ENCODE measurements at places on chromosomes 1 and 21.

- H3K36me3 ChIP-seq = no peaks in the 10 kb centered on the region
- H3K4me3 ChIP-seq = no peak overlapping the region
- DNase-seq = no peak
- no peak overlapping the region for H3K27ac ChIP-seq
- no peaks in the 10 kb centered on the region for H3K27me3 ChIP-seq
These were observed 15.6 kb upstream of the CHIA start for GRCh38 chr1:111275079-111275478.

- no peak for DNase-seq
- no peaks in the 10 kb centered on the region for H3K27me3 ChIP-seq
- H3K4me3 ChIP-seq = no peak overlapping the region
- 0 out of 2 replicates have a peak, but pooled peaks cover 4% of the 10 kb centered on the region for H3K4me1 ChIP-seq
These were observed 510.2 kb upstream of the USP24 start for GRCh38 chr1:55725378-55725777.

- H3K27me3 ChIP-seq = no peaks in the 10 kb centered on the region
- H3K4me1 ChIP-seq = no peaks in the 10 kb centered on the region
- H3K36me3 ChIP-seq = peaks cover 14% of the 10 kb centered on the region
These were observed 53.3 kb upstream of the FASLG start for GRCh38 chr1:172605641-172606040.

GRCh38 chr1:6011946-6012258, 19.7 kb upstream of the NPHP4 start:
- H3K4me3 ChIP-seq = no peak overlapping the region
- no peak overlapping the region for H3K27ac ChIP-seq
- DNase-seq = no peak

GRCh38 chr21:22225299-22225698, 1227.1 kb downstream of the NCAM2 start:
- H3K27me3 ChIP-seq = no peaks in the 10 kb centered on the region
- 0 out of 2 replicates have a peak, but pooled peaks cover 4% of the 10 kb centered on the region for H3K4me1 ChIP-seq
- H3K36me3 ChIP-seq = no peaks in the 10 kb centered on the region
- DNase-seq = no peak
- no peak overlapping the region for H3K4me3 ChIP-seq

DNA sequence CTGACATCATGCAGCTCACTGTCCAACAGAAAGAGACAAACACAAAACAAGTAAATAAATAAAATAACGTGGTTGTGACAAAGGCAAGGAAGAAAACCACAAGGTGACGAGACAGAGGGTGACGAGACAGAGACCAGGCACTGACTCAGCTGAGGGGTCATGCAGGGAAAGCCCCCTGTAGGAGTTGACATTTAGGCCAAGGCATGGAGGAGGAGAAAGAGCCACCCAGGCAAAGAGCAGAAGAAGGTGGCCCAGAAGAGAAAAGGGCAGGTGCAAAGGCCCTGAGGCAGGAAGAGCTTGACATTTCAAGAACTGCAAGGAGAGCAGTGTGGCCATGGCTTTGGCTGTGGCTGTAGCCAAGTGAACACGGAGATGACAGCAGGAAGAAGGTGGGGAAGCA, 65.1 kb upstream of the ID3 start:
- no peak overlapping the region for H3K4me3 ChIP-seq
- DNase-seq = no peak
- H3K4me1 ChIP-seq = peaks cover 7% of the 10 kb centered on the region
- peaks cover 14% of the 10 kb centered on the region for H3K27me3 ChIP-seq
- H3K27ac ChIP-seq = no peak overlapping the region
- no peaks in the 10 kb centered on the region for H3K36me3 ChIP-seq

DNA sequence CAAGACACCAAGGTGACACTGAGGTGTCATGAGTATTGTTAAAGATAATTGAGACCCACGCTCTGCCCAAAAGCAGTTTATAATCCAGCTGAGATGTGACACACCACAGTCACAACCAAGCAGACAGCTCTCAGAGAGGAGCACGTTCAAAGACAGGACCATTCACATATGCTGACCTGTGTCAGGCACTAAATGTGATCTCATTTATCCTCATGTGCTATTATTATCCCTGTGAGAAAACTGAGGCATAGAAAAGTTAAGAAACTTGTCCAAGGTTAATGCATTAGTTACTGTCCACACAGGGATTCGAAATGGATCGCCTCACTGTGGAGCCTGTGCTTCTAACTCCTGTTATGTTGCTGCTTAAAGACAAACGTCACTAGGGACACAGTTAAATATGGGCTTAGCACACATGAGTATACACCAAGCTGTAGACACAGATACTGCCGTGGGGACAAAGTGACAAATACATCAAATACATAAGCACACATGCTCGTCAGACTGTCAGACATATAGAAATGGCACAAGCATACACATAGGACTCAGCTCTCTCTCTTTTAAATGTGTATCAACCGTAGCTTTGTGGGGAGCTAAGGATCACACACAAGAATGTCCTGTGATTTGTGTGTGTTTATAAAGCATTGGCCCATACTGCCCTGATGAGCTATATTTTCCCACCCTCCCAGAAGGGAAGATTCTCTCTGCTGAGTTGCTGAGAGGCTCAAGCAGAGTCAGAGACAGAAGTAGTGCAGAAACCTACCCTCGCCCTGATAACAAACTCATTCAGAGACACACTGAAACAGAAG, 3.5 kb upstream of the IGSF8 start:
- H3K27ac ChIP-seq = no peak overlapping the region
- no peak overlapping the region for H3K4me3 ChIP-seq
- DNase-seq = no peak
- peaks cover 34% of the 10 kb centered on the region for H3K4me1 ChIP-seq

GRCh38 chr1:53130598-53130877, 11.9 kb downstream of the SLC1A7 start:
- H3K4me1 ChIP-seq = no peaks in the 10 kb centered on the region
- H3K36me3 ChIP-seq = no peaks in the 10 kb centered on the region
- H3K27me3 ChIP-seq = no peaks in the 10 kb centered on the region
- no peak for DNase-seq

- no peaks in the 10 kb centered on the region for H3K4me1 ChIP-seq
- no peaks in the 10 kb centered on the region for H3K36me3 ChIP-seq
- H3K27me3 ChIP-seq = no peaks in the 10 kb centered on the region
- H3K4me3 ChIP-seq = no peak overlapping the region
These were observed 56.0 kb upstream of the POU3F1 start for GRCh38 chr1:38102636-38103035.

DNA sequence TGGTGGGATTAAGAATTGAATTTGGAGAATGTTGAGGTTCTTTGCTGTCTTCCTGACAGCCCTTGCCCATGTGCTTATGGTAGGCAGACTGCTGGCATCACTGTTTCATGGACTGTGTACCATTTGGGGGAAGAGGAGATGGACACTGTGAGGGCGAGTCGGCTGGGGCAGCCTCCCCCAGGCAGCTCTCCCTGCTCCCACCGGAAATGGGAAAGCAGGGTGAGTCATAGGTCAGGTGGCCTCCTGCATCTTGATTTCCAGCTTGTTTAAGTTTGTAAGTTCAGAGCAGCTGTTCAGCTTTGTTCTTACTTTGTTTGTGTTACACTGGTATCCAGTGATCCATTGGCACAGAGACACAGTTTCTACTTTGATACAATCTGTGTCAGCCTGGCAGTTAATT, 87.2 kb upstream of the CNIH3 start:
- no peaks in the 10 kb centered on the region for H3K27me3 ChIP-seq
- H3K4me3 ChIP-seq = no peak overlapping the region
- no peaks in the 10 kb centered on the region for H3K36me3 ChIP-seq
- H3K4me1 ChIP-seq = peaks cover 12% of the 10 kb centered on the region
- no peak overlapping the region for H3K27ac ChIP-seq

DNA sequence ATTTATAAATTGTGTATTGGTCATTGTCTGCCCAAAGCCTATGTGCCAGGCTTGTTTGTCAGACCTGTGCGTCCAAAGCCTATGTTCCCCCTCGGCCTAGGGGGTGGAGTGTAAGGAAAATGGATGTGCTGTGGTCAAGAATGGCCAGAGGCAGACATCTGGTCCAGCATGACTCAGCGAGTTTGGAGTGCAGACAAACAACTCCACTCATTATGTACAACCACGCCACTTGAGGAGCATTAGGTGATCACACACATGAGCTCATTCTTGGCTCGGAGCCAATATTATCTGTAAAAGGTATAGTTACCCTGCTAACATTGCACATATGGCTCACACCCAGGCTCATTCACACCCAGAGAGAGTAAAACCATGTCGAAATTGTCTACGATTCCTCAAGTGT, 1047.6 kb upstream of the ADGRL4 start:
- H3K27me3 ChIP-seq = no peaks in the 10 kb centered on the region
- no peak overlapping the region for H3K27ac ChIP-seq
- H3K36me3 ChIP-seq = no peaks in the 10 kb centered on the region
- H3K4me1 ChIP-seq = no peaks in the 10 kb centered on the region
- H3K4me3 ChIP-seq = no peak overlapping the region

DNA sequence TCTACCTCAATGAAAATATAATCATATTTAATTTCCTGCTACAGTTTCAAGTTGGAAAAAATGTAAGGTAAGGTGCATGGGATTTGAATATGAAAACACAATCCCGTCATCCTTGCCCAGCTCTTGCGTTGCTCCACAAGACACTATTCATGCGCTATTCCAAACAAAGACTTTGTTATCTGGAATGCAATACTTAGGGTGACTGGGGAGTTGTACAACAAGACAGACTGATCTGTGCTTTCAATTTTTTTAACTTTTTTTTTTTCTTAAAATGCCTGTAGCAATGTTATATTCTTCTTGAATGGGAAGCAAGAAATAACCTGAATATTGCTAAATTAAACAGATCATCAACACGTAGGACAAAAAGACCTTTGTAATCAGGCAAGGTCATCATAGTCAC, 1077.2 kb downstream of the TTLL7 start:
- H3K4me3 ChIP-seq = no peak overlapping the region
- H3K4me1 ChIP-seq = peaks cover 5% of the 10 kb centered on the region
- H3K27me3 ChIP-seq = no peaks in the 10 kb centered on the region
- no peak overlapping the region for H3K27ac ChIP-seq

DNA sequence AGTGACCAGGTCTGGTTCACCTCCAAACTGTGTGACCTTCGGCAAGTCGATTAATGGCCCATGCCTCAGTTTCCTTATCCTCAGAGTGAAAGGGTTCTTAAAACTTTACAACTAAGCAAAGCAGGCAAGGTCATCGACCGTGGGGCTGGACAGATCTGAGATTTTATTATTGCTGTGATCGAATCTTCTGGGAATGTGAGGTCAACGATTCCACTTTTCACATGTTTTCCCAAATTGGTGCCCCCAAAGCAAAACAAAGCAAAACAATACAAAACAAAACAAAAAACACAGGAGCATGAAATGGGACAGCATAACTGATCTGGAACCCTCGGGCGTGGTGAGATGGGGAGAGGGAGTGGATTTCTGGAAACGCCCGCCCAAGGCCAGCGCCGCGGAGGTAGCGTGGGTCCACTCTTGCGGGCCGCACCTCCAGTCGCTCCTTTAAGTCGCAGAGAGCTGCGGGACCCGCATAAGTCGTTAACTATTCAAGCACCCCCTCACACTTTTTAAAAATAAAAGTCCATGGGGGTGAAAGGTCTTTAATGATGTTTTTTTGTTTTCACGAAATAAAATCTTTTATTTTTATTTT, 4.2 kb upstream of the TBX15 start:
- peaks cover 100% of the 10 kb centered on the region for H3K27me3 ChIP-seq
- peaks cover 51% of the 10 kb centered on the region for H3K4me1 ChIP-seq
- H3K36me3 ChIP-seq = no peaks in the 10 kb centered on the region

- no peak overlapping the region for H3K27ac ChIP-seq
- DNase-seq = peak; percentile 45
- no peak overlapping the region for H3K4me3 ChIP-seq
- peaks cover 10% of the 10 kb centered on the region for H3K27me3 ChIP-seq
These were observed 3.2 kb downstream of the SERINC2 start for GRCh38 chr1:31416101-31416736.

DNA sequence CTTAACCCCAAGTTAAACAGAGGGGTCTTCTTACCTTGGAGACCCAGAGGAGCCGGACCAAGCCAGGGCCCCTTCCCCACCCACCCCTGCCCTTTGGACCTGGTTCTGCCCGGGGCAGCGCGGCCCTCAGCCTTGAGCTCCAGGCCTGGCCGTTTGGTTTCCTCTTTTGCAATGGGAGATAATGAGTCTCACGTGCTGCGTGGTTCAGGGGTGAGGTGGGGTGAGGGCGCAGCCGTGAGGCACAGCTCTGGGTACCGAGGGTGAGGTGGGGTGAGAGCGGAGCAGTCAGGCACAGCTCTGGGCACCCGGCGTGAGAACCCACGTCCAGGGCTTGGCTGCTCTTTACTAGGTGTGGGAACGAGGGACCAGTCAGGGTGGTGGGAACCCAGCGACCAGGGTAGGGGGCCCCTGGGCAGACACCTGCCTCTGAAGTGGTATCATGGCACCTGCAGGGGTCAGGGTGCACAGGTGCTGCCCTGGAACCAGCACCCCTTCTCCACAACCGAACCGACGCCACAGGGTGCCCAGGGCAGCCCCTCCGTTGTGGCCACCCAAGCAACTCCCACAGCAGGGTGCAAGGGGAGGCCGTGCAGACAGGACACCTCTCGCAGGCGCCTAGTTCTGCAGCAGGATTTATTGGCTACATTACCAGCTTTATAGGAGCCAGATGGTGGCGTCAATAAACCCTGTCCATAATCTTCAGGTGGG, 182.2 kb downstream of the PRDM16 start:
- H3K4me1 ChIP-seq = peaks cover 15% of the 10 kb centered on the region
- H3K27ac ChIP-seq = no peak overlapping the region
- no peaks in the 10 kb centered on the region for H3K36me3 ChIP-seq

- no peak overlapping the region for H3K27ac ChIP-seq
- H3K27me3 ChIP-seq = peaks cover 12% of the 10 kb centered on the region
- H3K4me1 ChIP-seq = peaks cover 12% of the 10 kb centered on the region
- peak; percentile 30 for DNase-seq
These were observed 14.3 kb upstream of the EDN2 start for GRCh38 chr1:41498804-41499203.

DNA sequence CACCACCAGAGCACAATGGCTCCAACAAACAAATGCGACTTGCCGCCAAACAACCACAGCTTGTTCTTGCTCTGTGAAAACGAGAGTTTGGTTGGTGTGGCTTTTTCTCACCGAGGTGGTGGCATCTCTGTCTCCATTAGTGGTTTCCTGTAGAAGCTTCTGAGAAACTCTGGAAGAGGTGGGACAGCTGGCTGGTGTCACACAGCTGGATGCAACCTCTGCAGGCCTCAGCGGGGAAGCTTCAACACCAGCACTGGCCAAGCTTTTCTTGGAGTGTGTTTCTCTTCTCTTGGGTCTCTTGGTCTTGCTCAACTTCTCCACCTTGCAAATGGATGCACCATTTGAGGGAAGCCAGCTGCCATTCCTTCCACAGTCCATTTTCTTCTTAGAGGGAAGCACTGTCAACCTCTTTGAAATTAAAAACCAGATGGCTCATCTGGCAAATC, 124.8 kb downstream of the KCNN3 start:
- peaks cover 21% of the 10 kb centered on the region for H3K4me1 ChIP-seq
- no peaks in the 10 kb centered on the region for H3K27me3 ChIP-seq
- DNase-seq = no peak
- no peak overlapping the region for H3K27ac ChIP-seq

GRCh38 chr1:16088351-16088911, 15.0 kb upstream of the FAM131C start:
- H3K4me3 ChIP-seq = no peak overlapping the region
- H3K36me3 ChIP-seq = no peaks in the 10 kb centered on the region

- peak; percentile 78 for DNase-seq
- no peaks in the 10 kb centered on the region for H3K36me3 ChIP-seq
- H3K27me3 ChIP-seq = peaks cover 15% of the 10 kb centered on the region
- no peak within 1 kb of the TSS for H3K27ac ChIP-seq
- H3K4me1 ChIP-seq = peaks cover 27% of the 10 kb centered on the region
- peak within 1 kb of the TSS; percentile 66 for H3K4me3 ChIP-seq
These were observed at the start of gene C2CD2 for GRCh38 chr21:41953831-41954653. C2CD2 (minus strand) TSS chr21:41954018; CDS start chr21:41953648, 370 bp downstream.

GRCh38 chr1:28928314-28928941, 14.1 kb downstream of the EPB41 start:
- no peak overlapping the region for H3K4me3 ChIP-seq
- peaks cover 22% of the 10 kb centered on the region for H3K4me1 ChIP-seq
- DNase-seq = no peak
- H3K27me3 ChIP-seq = no peaks in the 10 kb centered on the region
- peak overlapping the region; percentile 41 for H3K27ac ChIP-seq

- no peaks in the 10 kb centered on the region for H3K27me3 ChIP-seq
- H3K4me1 ChIP-seq = no peaks in the 10 kb centered on the region
- no peak overlapping the region for H3K4me3 ChIP-seq
These were observed 47.9 kb downstream of the KLHDC7A start for GRCh38 chr1:18528616-18529015.

Data from GM23338 (cell line).